GM18507 (cell line): ENCODE measurements at places on chromosomes 5 and 9.

- no peak for DNase-seq
Measured at GRCh38 chr9:107838766-107839165, 349.2 kb upstream of the KLF4 start.

DNA sequence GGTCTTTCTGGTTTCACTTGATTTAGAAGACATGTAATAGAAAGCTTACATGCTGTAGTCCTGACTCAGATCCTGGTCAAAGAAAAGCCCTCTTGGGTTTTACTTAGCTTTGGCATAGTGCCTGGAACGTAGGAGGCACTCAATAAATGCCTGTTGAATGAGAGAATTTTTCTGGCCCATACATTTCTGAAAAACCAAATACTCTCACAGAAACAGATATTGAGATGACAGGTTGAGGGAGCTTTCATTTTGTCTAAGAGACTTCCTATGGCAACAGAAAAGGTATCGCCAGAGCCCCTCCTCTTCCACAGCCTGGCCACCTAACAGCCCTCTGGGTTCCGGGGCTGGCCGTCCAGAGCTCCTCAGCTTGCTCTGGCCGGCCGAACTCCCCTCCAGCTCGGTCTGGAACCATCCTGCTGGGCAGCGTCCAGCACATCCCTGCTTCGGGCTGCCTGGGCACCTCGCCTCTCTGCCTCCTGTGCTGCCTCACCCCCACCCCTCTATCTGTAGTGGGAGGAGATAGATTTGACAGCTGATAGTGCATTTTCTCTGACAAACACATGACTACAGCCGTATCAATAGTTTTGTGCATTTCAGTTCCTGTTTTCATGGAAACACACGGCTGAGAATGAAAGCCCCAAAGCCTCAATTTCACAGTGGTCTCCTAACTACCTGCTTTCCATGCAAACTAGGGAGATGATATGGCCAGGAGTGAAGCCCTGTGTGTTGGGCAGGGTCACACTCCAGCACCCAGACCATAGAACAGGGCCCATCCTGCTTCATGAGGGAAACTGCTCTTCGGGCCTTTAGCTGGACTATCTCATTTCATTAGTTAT lies 1.1 kb downstream of the IL4 start:
- DNase-seq = no peak

DNA sequence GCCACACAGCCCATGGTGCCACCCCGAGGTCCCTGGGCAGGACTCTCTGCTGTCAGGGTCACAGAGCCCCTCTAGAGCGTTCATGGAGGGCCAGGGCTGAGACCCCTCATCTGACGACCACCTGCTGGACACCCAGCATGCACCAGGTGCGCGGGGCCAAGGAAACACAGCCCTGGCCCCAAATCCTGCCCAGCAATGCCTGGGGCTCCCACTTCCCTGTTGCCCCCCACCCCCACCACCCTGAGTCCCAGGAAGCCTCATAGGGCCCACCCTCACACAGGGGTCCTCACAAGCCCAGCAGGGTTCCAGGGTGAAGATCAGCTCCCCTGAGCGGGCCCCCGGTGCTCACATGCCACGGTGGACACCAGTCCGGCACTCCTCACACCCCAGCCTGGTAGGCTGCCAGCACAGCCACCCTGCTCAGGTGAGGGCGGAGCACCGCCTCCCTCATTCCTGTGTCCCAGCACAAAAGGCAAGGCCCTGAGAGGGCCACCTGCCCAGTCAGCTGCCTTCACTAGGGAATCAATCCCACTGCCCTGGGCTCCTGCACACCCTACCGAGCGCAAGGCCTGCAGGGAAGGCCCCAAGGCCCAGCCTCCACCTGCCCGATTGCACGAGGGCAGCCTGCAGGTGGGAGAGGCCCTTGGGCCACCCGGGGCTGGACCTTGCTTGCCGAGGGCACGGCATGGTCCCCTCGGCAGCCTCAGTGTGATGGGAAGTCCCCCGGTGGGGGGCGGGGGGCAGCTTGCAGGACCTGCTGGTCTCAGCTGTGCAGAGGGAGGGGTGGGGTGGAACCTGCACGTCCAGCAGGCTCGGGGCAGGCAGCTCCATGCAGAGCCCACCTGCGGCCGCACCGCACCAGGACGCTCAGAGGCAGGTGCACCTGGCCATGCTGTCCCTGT lies 56.4 kb upstream of the UBAC1 start:
- no peak for DNase-seq

DNA sequence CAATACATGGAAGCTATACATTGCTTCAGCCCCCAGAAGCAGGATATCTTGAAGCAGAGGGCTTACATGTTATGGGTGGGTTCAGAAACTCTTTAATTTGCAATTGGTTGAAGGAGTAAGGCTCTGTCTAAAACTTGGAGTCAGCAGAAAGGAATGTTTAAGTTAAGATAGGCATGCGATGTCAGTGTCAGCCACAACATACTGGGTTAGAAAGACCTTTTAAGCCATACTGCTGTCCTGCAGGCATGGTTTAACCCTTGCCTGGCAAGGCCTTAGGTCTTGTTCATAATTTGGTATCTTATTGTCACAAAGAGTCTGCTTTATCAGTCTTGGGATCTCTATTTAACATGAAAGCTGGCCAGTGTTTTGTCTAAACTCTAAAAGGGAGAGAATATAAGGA lies 1619.6 kb upstream of the WWC1 start:
- no peak for DNase-seq

GRCh38 chr5:180343831-180344695 lies 9.1 kb downstream of the GFPT2 start:
- no peak for DNase-seq

DNA sequence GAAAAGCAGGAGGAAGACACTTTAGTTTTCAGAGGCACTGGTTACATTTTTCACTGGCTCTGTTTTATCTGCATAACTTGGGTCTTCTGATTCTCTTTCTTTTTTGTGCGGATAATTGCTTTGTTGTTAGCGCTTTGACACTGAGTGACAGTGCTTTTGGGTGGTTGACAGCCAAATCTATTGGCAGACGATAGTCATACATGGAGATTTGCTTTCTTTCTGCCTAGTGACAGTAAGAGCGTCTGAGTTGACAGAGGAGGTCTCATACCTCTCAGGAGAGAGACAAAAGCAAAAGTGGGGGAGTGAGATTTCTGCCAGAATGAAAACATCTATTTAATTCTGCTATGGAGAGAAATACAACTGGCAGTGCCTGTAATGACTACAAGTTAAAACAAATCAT lies 2278.0 kb upstream of the WWC1 start:
- no peak for DNase-seq

DNA sequence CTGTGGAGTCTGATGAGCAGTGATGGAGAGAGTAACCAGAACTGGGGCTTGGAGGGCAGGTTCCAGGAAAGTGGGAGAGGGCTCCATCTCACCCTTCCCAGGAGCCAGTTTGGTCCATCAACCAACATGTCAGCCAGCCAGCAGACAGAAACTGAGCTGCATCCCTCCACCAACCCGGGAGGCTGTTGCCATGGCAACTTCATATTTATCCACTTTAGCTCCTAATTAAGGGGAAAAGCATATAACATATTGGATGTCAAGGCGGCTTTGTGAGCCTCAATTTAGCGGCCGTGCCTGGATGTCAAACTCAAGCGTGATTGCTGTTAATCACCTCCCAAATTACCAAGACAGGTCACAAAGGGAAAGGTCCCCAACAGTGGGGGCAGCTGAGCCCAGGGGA lies 81.5 kb upstream of the ARAP3 start:
- no peak for DNase-seq

GRCh38 chr9:113238202-113238858 lies 17.0 kb downstream of the SLC31A1 start:
- no peak for DNase-seq

DNA sequence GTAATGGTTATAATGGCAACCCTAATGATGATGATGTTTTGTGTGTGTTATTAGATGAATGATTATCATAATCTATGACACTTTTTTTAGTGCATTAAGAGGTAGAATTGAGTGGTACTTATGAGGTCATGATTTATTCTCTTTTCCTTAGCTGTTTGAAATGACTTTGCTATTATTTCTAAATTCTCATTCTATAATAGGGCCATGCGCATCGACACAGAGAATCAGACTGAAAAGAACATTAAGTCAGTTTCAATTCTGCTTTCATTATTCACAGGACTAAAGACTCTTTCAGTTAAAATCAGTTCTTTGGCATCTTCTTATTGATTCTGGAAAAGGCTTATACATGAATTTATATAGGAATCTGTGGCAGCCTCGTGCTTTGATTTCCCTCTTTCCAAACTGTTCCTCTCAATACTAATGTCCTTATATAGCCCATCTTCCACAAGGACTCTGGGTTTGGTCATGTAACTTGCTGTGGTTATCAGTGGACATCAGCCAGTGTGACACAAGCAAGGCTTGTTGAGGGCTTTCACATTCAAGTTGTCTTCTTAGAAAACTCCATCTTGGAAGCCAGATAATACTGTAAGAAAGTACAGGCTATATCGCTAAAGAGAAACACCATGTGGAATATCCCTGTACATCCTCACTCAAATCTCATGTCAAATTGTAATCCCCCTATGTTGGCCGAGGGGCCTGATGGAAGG lies 140.3 kb upstream of the CHD1 start:
- DNase-seq = no peak

DNA sequence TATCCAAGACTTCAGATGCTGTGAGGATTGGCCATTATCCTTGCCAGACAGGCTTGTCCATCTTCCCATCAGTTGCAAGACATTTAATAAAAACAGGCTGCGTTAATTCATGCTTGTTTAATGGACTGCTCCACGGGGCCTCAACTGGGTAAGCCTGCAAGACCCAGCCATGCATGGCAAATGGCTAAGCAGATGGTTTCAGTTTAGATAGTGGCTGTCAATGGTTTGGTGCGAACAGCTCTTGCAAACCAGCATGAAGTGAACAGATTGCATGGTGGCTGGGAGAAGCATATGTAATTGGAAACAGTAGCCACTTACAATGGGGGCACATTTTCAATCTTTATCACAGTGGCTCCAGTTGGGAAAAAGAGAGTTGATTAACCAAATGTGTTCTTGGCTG lies 628.2 kb upstream of the KLF4 start:
- DNase-seq = no peak

GRCh38 chr9:85310573-85310972 lies 431.2 kb downstream of the AGTPBP1 start:
- DNase-seq = no peak

DNA sequence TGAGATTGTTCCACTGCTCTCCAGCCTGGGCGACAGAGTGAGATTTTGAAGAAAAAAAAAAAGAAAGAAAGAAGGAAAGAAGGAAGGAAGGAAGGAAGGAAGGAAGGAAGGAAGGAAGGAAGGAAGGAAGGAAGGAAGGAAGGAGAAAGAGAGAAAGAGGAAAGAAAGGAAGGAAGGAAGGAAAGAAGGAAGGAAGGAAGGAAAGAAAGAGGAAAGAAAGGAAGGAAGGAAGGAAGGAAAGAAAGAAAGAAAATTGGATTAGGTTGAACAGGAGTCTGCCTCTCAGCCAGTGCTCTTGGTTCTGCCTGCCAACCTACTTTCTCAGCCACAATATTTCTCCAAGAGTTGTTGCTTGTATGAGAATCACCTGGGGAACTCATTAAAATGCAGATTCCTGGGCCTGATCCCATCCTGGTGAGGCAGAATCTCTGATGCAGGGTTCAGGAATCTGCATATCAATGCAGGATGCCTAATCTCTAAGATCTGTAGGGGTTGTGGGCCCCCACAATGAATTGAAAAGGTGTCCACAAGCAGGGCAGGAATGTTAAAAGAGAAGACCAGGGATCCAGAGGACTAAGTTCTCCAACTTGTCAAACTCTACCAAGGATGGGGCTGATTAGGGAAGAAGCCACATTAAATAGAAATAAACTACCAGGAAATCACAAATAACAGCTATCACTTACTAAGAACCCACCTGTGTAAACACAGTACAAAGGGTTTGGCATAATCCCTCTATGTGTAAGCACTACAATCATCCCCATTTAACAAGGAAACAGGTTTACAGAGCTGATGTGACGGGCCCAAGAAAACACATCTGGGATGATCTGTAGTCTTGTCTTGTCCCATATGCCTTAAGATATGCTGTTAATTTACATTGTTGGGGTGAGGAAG lies 23.4 kb upstream of the GALNT10 start:
- no peak for DNase-seq

DNA sequence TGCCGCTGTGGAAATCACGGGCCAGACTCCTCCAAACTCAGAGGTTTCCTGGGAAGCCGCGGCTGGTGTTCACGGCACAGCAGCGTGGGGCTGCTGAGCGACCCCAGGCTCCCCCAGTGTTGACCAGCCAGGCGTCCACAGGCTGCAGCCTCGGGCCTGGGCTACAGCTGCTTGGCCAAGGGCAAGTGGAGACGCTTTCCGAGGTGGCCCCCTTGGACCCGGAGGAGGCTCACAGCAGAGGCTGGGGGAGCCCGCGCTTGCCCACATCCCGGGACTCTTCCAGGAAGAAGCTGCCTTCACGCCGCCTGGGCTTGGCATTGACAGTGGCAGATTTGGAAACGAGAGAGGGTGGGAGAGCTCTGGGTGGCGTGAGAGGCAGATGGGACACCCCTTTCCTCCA lies 53.1 kb upstream of the FCN2 start:
- DNase-seq = no peak

DNA sequence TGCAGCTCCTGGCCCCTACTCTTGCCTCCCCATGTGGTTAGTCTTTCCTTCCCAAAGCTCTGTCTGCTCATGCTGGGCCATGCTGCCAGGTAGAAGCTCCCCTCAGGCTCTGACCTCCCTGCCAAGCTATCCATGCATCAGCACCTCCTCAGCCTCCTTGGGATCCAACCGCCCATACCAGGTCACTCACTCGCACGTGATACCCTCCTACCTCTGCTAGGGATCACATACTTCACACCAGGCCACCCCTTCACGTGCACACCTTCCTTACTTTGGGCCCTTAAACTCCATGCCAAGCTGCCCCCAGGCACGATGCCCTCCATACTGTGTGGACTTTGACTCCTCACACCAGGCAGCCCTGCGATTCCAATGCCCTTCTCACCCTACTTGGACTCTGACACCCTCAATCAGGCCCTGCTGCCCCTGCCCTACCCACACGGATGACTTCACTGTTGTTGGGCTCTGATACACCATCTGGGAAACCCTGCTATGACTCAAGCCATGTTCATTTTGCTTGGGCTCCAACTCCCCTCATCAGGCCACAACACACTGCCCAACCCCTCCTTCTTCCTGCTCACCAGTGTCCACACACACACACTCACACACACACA lies 34.1 kb downstream of the ZNF483 start:
- DNase-seq = no peak

- no peak for DNase-seq
Measured at GRCh38 chr9:88236511-88237478, 98.5 kb upstream of the SPATA31C2 start.

- DNase-seq = no peak
Measured at GRCh38 chr9:98367371-98367900, 112.0 kb upstream of the TBC1D2 start.

GRCh38 chr5:151222054-151222789 lies 1.7 kb downstream of the CCDC69 start:
- DNase-seq = no peak

- DNase-seq = no peak
Measured at GRCh38 chr5:64822320-64822719, 53.6 kb downstream of the CWC27 start.

DNA sequence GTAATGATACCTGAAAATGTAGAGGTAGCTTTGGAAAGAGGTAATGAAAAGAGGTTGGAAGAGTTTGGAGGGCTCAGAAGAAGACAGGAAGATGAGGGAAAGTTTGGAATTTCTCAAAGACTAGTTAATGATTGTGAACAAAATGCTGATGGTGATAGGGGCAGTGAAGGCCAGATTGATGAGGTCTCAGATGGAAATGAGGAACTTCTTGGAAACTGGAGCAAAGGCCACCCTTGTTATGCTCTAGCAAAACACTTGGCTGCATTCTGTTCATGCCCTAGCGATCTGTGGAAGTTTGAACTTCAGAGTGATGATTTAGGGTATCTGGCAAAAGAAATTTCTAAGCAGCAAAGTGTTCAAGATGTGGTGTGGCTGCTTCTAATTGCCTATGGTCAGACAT lies 161.2 kb upstream of the SPEF2 start:
- DNase-seq = no peak

- DNase-seq = no peak
Measured at GRCh38 chr5:150638053-150638444, 2.4 kb upstream of the SYNPO start.
